ENCODE measurements at places on chromosomes 11 and 22.

DNA sequence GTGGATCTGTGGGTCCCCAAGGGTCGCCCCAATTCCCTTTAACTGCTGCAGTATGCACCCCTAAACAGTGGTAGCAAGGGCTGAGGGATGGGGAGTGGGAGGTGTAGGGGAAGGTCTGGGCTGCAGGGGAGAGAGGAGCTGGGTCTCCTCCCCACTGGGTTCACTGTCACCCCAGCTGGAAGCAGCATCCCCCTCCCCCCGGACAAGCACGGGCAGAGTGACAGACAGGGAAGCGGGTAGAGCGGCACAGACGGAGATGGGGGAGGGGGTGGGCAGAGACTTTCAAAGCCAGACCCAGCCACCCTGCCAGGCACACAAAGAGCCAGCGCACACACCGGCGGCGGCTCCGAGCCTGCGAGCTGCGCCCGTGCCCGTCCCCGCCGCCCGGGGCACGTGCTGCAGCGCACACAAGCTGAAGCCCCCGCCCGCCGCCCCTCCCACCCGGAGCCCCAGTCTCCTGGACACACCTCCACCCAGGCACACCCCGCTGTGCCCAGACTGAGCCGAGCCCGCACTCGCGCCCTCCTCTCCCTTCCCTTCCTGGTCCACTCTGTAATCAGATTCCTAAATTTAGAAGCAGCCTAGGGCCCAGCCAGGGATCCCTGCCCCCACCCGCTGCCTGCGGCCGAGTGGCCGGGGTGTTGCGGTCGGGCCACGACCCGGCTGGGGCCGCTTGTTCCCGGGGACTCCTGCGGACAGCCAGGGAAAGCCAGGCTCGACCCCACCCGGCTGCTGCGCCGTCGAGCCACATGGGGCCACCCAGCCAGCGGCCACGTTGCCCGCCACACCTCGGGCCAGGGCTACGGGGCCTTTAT is 935 bp upstream of the RCOR2 start:
- DNase-seq, result no peak

DNA sequence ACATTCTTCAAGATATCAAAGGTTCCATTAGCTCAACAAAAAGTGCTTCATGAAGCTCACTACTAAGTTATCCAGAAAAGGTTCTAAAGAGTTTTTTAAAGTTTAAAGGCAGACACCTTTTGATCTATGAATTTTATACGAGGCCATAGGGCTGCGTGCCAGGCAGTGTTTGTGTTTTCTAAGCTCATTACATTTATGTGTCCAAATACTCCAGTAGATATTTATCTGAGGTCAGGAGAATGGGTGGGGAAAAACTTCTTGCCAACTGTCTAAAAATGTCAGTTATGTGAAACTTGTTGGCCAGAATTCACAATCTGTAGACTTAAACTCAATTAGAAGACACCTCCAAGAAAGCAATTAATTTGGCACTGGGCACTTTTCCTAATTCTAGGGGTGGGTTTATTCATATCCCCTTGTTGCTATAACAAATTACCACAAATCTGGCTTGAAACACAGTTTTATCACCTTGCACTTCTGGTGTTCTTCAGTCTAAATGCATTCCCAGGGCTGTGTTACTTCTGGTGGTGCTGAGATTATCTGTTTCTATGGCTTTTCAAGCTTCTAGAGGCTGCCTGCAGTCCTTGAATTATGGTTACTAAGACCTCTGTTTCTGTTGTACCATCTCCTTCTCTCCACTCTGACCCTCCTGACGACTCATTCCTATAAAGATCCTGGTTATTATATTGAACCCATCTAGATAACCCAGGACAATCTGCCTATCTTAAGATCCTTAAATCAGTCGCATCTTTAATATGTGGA is 1030.4 kb upstream of the CNTN5 start:
- no peak for DNase-seq

- DNase-seq, result no peak
Observed at GRCh38 chr11:75522286-75523044, 3.3 kb downstream of the GDPD5 start.

DNA sequence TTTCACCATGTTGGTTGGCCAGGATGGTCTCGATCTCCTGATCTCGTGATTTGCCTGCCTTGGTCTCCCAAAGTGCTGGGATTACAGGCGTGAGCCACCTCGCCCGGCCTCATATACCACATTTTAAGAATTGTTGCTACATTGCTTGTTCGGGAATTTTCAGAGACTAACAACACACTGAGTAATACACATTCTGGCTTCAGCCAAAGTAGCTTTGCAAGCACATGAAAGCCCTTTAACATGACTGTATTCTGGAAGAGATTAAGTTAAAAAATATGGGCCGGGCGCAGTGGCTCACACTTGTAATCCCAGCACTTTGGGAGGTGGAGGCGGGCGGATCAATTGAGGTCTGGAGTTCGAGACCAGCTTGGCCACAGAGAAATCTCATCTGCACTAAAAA is 15.0 kb downstream of the CRTAM start:
- DNase-seq, result no peak

- no peak for DNase-seq
Observed at GRCh38 chr22:40237788-40238424, 60.2 kb downstream of the TNRC6B start.

DNA sequence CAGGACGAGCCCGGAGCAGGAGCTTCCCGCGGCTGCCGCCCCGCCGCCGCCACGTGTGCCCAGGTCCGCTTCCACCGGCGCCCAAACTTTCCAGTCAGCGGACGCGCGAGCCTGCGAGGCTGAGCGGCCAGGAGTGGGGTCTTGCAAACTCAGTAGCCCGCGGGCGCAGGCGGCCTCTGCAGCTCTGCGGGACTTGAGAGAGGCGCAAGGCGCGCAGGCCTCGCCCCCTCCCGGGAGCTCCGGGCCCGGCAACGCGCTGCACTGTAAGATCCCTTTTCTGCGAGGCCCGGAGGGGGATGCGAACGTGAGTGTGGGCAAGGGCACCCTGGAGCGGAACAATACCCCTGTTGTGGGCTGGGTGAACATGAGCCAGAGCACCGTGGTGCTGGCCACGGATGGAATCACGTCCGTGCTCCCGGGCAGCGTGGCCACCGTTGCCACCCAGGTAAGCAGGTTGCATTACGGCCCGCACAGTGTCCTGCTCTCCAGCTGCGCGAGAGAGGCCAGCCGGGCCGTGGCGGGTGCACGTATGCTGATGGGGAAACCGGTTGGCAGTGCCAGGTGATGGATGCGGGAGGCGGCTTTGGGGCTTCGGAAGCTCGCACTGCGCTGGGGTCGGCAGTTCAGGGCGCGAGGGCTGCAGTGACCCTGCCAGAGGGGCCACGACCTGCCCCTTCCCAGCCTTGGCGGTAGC is 2.0 kb downstream of the SLC6A5 start:
- DNase-seq, result no peak

- no peak for DNase-seq
Observed at GRCh38 chr22:46866591-46866990, 104.1 kb downstream of the TBC1D22A start.
